Endothelial cell of umbilical vein (primary cell): ENCODE measurements at places on chromosomes 5 and 9. TPM values are rescaled to one million over a fixed set of nuclear protein-coding genes. Genes with fewer than 3 reads are reported as not detected.

GRCh38 chr5:167346461-167346860, 945.0 kb upstream of the WWC1 start:
- no peak for DNase-seq

DNA sequence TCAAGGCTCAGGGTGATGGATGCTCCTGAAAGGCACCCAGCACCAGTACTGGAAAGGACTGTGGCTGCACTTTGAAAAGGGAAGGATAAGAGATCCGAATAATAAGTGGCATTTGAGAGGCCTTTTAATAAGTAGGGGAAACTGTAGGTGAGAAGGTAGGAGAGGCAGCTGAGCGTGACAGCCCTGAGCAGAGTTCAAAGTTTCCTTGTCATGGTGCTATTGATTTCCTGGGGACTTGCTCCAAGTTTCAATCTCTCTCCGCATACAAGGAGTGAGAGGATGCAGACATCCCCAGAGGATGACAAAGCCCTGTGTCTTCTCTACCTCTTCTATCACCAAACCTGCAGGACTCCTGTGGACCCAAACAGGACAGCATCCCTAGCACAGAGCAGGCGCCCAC, 354.5 kb downstream of the SPOCK1 start:
- DNase-seq: no peak

GRCh38 chr9:90568667-90569066, 74.0 kb downstream of the DIRAS2 start:
- DNase-seq: no peak

DNA sequence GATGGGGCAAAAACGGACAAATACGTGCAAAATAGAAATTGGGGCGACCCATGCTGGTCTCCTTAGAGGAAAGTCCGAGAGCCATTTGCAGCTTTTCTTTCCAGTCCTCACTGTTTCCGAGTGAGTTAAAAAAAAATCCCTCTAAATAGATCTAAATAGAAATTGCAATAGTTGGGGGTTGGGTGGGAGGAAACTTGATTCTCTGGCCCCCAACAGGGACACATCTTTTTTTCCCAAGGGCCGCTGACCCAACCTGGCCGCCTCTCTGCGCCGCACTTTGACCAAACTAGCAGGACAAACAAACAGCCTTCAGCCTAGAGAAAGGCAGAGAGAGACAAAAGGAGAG, 2.8 kb upstream of the NKX2-5 start:
- no peak for DNase-seq

- DNase-seq: no peak
These were observed 72.8 kb downstream of the NR6A1 start for GRCh38 chr9:124698265-124698664.

CARD9 gene
- polyA plus RNA-seq: 0.19 and 0.22 TPM in 2 replicates

DNA sequence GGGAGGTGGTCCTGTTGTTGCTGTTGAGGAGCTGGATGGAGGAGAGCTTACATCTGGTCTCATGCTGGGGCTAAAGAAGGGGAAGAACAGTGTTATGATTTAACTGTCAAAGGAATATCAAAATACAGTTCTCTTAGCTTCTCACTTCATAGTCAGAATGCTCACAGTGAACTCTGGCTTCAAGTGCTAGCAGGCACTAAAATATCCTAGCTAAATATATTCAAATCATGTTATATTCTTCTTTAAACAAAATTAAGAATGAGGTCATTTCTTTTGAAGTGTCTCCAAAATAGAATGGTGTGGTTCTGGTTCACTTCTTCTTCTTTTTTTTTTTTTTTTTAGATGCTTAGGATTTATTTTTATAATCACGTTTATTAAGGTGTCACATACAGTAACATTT, 89.4 kb downstream of the NR3C1 start:
- DNase-seq: no peak

QRFP gene
- not detected in 2 replicates for polyA plus RNA-seq
